COR-L47 (cell line): ENCODE measurements at places on chromosomes 13 and 19.

DNA sequence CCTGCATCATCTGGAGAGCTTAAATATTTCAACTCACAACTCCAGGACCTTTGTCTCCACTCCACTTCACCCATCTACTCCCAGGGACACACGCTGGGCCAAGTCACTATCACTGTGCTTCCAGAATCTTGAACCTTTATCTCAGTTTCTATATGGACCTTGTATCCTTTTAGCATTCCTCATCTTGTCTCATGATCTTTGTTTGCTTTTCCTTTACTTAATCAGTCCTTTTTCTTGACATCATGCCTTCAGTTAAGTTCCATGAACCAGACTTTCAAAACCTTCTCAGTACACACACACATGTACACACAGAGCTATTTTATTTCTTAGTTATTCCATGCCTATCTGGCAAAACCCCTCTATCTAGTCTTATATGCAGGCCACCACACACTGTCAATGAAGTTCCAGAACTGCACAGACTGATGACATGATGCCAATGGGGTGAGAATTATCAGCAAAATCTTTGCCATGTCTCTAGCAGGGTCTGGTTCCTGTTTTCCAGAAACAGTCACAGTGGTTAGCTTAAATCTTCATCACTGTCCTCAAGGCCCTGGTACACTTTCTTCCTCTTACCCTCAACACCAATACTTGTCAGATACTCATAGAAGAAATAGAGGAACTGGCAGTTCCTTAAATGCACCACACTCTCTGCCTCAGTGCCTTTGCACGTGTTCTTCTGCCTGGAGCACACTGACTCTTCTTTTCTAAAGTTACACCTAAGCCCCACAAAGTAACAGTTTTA is 77.6 kb upstream of the STARD13 start:
- no peak for DNase-seq

GRCh38 chr19:29263305-29264135 is 50.6 kb upstream of the UQCRFS1 start:
- no peak for DNase-seq

DNA sequence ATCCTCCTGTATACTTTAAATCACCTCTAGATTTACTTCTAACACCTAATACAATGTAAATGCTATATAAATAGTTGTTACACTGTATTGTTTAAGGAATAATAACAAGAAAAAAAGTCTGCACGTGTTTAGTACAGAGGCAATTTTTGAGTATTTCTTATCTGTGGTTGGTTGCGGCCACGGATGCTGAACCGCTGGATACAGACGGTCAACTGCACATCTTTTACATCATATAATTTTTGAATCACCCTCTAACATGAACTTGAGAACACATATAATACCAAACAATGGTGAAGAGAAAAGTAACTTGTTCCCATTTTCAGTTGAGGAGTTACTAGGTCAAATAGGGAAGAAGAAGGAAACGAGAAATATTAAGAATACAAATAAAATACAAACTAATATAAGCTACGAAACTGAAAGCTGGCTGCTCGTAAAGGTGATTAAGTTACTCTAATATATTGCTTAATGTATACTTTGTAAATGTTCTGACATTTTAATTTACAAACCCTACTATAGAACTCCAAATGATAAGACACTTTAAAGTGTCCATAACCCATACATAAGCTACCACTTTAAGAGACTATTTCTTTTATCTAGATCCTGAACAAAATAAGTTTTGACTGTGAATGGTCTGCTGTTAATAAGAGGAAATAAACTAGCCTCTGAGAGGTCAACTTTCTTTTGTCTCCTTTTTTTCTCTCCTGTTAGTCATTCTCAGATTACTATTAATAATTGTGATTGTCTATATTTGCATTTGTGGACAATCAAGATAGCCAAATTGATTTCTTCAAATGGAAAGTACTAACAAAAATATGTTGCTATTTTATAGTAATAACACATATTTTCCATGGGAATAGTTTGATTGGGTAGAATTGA is 457.4 kb downstream of the DIAPH3 start:
- DNase-seq = no peak

DNA sequence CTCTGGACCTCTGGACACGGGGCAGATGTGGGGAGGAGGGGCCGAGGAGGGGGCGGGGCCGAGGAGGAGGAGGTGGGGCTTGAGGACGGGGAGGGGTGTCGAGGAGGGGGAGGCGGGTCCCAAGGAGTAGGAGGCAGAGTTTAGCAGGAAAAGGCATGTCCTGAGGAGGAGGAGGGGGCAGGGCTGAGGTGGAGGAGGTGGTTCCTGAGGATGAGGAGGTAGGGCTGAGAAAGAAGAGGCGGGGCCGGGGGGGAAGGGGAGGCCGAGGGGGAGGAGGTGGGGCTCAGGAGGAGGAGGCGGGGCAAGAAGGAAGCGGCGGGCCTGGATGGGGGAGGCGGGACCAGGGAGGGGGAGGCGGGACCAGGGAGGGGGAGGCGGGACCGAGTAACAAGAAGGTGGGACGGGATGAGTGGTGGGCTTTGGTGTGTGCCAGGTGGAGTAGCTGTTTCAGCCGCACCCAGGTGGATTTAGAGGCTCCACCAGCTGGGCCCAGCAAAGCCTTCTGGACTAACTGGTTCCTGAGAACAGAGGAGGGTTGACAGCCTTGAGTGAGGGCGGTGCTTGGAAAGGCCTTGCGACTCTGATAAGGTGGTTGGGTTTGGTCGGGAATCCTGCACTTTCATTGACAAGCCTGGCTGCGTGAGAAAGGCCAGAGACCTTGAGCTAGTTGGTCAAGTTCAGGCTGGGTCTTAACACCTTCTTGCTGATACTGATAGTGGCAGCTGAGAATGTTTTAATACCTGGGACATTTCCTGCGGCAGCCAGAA is 7.7 kb downstream of the TECR start:
- no peak for DNase-seq

GRCh38 chr13:39886336-39886735 is 230.9 kb downstream of the COG6 start:
- DNase-seq = no peak

DNA sequence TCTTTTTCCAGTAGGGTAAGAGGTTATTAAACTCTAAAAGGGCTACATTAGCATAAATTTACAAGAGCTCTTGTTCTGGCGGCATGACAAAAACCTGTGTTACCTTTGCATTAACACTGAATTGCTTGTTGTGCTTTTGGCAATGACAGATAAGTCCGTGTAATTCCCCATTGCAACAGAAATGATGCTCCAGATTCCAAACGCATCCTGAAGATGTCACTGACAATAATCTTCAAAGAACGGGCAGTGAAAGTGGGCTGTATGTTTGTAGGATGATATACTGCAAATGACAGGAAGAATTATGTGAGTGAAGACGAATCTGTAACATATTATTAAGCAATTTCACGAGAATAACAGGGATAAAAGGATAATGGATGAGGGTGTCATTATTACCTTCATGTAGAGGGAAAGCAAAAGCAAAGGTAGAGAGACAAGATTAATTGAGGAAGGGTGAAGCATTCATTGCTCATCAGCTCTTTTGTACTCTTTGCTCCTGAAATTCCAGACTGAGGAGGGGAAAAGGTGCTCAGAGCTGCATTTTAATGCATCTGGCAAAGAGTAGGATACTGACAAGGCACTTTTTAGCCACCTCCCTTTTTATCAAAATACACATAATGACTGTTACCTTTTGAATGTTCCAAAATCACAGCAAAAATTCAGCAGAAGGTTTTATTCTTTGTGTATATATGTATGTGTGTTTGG is 38.5 kb upstream of the MAB21L1 start:
- peak; percentile 53 for DNase-seq

- no peak for DNase-seq
Measured at GRCh38 chr13:73603646-73604045, 530.6 kb downstream of the KLF12 start.

- DNase-seq = no peak
Measured at GRCh38 chr19:11073568-11073967, 15.7 kb upstream of the LDLR start.

- DNase-seq = no peak
Measured at GRCh38 chr13:37927561-37927960, 58.0 kb upstream of the TRPC4 start.

DNA sequence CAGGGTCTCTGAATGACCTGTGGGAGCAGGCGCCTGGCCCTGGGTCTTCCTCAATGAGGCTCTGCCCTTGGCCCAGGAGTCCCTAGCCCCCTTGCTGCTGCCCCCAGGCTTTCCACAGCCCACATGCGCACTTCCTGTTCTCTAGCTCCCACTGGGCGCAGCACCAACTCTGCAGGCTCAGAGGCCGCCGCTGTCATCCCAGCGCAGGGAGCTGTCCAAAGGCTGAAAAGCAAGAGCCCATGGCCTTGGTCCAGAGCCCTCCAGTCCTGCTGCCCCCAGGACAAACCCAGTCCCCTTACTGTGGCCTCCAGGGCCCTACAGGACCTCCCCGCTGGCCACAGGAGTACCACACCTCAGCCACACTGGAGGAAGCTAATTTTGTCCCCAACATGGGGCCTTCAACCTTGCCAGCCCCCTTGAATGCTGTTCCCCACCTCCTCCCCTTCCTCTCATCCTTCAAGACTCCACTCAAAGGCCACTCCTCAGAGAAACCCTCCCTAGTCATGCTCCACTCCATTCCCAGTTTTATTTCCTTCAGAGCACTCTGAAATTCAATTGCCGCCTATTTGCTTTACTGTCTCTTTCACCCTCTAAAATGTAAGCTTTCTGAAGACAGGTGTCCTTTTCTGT is 8.0 kb upstream of the POU2F2 start:
- no peak for DNase-seq

GRCh38 chr13:53041968-53042516 is 13.4 kb downstream of the OLFM4 start:
- no peak for DNase-seq

DNA sequence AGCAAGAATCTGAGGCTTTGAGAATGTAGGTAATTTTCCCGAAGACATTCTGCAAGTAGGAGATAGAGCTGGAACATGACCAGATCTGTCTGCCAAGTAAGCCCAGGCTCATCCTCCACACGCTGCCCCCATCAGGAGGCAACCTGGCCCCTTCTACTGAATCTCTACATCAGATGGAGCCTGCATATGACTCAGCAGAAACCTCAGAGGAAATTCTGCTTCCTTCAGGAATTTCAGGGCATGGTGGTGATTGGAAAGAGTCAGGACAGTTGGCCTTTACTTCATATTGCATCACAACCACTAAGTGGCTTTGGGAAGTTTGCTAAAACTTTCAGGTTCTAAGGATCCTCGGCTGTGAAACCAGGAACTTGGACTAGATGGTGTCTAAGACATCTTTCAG is 85.2 kb downstream of the LRRC63 start:
- DNase-seq = no peak

DNA sequence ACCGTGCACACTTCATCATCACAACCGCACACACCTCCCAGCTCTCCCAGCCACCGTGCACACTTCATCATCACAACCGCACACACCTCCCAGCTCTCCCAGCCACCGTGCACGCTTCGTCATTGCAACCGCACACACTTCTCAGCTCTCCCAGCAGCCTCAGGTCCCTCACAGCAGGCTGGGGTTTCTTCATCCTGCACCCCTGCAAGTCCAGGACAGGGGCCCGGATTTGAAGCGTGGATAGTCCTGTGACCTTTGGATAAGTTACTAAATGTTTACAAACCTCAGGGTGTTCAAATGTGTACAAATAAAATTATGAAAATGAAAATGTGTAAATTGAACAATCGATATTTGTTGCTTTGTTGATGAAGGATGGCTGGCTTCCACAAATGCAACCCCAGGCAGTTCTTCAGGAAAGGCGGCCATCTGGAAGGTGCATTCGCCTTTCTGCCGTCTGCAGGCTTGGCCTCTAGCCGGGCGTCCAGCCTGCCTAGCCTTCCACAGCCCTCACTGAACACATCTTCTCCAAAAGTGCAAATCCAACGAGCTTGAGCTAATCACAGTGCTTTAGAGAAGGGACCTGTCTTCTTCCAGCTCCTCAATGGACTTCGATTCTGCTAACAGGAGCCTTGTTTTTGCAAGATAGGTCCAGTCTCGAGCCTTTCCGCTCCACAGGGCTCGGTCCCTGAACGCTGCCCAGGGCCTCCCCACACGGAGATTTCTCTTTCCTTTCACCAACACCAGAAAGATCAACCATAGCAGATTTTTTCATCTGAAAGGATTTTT is 74.2 kb downstream of the SPACA7 start:
- DNase-seq = no peak

DNA sequence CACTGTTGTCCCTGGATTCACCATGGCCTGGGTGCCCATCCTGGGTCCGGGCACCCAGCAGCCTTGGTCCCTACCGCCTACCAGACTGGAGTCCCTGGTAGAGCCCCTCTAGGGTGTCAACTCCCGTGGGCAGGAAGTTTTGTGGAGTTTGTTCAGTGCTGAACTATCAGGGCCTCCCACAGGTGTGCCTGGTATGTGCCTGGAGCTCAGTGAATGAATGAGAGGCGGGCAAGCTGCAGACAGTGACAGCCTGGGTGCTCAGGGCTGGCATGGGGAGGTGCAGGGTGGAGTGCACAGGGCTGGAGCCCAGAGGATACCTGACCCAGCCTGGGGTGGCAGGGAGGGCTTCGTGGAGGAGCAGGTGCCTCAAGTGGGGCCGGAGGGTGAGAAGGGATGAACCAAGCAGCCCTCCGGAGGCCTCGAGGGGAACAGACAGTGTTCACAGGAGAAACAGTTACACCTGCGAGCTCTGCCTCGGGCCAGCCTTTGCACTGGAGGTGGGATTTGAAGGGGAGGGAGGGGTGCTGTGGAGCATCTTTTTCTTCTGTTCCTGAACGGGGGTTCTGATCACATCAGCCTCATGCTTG is 29.6 kb downstream of the PAK4 start:
- no peak for DNase-seq

GRCh38 chr13:58300974-58301681 is 669.6 kb downstream of the PCDH17 start:
- no peak for DNase-seq

GRCh38 chr19:34733266-34733745 is 737 bp upstream of the ZNF181 start:
- DNase-seq = peak; percentile 56

GRCh38 chr13:25990801-25991200 is 61.0 kb downstream of the SHISA2 start:
- no peak for DNase-seq

GRCh38 chr19:31408460-31409124 is 59.4 kb upstream of the TSHZ3 start:
- DNase-seq = no peak
